ENCODE measurements at places on chromosomes 3 and 15.

- DNase-seq = no peak
Measured at GRCh38 chr3:127925384-127925783, 10.4 kb downstream of the KBTBD12 start.

GRCh38 chr3:143483214-143483613, 363.6 kb downstream of the CHST2 start:
- no peak for DNase-seq

DNA sequence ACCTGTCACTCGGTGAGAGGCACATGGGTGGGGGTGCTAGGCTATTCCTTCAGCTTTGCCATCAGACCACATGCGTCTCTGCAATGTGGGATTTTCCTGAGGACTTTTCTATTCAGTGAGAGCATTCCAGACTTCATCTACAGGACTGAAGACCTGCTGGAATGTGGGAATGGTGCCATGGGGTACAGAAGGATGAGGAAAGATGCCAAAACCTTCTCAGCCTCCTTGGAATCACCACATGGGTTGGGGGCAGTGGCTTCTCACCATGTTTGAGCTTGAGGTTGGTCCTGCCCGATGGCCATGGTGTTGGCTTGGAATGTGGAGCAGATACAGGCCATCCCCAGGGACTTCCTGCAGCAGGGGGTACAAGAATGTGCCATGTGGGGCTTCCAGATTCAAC, 80.9 kb upstream of the KLF13 start:
- no peak for DNase-seq

DNA sequence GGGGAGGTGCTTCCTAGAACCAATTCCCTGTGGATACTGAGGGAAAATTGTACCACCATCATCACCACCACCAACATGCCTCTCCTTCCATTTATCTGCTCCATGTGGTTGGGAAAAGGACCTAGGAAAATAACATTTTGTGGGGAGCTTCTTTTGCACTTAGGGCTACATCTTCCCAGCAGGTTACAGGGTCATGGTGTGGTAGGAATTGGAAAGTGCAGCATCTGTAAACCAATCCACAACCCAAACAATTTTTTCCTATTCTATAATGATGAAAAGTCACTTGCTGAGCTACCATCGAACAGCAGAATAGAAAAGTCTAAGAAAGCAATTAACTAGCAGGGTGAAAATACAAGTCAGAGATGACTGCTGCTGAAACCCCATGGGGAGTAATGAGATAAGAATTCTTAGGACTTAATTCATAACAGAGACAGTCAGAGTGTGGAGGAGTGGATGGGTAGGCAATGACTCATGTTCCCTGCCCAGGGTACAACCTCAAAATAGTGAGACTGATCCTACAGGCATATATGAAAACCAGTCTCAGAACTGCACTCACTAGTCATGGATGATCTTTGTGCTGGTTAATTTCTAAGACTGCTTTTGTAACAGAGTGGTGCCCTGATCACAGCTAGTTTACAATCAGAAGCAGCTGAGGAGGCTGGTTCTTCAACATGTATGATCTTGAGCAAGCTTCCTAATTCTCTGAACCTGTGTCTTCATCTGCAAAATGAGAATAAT, 38.1 kb upstream of the LEKR1 start:
- no peak for DNase-seq

DNA sequence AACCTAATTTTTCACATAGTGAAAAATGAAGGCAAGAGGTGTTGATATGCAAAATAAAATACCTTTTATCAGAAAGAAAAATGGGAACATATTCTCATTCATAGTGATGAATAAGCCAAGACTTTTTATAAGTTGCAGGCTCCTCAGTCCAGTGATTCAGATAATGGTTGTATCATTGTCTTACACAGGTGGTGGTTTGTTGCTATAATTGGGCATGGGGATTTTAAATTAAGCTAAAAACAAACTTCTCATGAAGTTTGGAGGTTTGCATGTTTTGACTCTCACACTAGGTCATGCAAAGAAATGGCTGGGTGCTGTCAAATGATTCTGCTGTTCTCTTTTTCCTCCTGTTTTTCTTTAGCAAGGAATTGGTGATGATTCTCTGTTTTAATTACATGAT, 60.8 kb upstream of the SKIL start:
- DNase-seq = no peak

DNA sequence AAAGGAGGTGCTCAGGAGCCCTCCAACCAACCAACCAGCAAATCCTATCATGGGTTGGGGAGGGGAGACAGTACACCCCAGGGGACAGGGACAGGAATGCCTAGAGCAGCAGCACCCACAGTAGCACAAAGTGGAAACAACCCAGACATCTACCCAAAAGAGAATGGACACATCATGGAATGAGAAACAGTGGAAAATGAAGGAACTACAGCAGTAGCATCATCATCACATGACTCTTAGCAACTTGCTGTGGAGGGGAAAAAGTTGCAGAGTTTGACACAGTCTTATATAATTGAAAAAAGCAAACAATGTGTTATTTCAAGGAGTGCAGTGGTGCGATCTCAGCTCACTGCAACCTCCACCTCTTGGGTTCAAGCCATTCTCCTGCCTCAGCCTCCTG, 11.0 kb downstream of the C3orf22 start:
- no peak for DNase-seq

GRCh38 chr15:55998478-55998877, 5.1 kb upstream of the NEDD4 start:
- DNase-seq = no peak

GRCh38 chr3:117688583-117688982, 979.0 kb downstream of the TUSC7 start:
- DNase-seq = no peak

DNA sequence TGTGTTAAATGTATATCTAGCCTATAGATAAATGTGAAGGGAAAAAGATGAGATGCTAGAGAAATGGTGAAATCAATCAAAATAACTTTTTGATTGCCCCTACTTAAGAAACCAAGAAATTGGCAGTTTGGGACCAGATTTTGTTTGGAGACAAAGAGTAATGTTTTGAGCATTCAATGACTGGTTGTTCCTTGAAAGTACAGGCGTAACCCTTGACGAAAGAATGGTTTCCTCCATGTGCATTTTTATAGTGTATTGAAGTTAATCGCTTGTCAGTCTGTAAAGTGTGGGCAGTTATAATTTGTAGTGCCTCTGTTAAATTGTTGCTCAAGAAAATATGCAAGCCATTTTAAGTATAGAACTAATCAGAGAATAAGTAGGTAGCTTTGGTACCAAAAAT, 1.2 kb downstream of the KIF23 start:
- no peak for DNase-seq

GRCh38 chr15:76197703-76198455, 113.4 kb downstream of the ETFA start:
- DNase-seq = no peak

- DNase-seq = peak; percentile 78
Measured at GRCh38 chr3:53375019-53375418, 27.7 kb upstream of the DCP1A start.

DNA sequence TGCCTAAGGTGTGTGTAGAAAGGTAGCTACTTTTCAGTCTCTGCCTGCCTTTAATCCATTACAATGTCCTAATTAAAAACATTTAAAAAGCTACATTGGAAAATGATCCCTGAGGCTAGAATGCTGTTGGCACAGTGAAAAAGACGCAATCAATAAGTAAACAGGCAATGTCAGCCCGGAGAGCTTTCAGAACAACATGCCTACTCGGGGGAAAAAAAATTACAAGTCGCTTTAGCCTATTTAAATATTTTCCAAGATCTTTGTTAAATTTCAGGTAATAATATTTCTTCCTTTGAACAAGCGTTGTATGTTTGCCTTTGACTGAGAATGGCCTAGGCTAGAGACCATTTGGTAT, 46.6 kb upstream of the CD47 start:
- no peak for DNase-seq

DNA sequence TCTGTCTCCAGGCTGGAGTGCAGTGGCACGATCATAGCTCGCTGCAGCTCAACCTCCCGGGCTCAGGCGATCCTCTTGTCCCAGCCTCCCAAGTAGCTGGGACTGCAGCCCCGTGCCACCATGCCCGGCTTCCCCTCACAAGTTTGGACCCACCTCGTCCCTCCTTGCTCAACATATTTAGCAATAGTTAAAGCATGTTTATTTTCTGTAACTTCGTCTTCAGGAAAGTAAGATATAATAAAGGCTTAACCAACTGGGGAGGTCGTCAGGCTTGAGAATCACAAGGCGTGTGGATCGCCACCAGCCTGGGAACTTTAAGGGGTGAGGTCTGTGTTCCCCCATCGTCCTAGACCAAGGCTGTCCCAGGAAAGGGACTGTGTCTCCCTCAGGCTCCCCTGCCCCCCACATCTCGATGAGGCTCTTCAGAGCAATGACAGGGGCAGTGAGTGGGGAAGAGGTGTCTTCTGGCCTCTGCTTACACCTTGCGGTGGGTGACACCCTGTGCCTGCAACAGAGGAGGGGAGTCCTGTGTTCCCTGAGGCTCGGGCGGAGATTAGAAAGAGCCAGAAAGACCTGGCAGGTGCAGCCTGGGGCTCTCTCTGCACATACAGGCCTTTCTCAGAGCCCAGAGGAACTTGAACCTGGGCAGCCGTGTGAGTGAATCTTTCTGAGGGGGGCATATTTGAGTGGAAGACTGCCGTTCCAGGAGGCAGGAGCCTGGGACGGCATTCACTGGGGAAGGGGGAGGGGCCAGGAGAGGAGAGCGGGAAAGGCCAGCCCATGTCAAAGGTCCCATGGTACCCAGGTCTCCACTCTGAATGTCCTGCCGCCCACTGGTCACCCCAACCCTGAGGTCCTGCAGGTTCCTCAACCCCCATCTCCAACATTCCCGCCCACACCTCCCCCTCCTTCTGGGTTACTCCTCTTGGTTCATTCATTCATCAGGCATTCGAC, 152.3 kb downstream of the SMAD6 start:
- DNase-seq = no peak

- DNase-seq = no peak
Measured at GRCh38 chr15:66390678-66391077, 4.0 kb downstream of the MAP2K1 start.

GRCh38 chr3:38565339-38566214, 69.4 kb downstream of the EXOG start:
- peak; percentile 7 for DNase-seq

DNA sequence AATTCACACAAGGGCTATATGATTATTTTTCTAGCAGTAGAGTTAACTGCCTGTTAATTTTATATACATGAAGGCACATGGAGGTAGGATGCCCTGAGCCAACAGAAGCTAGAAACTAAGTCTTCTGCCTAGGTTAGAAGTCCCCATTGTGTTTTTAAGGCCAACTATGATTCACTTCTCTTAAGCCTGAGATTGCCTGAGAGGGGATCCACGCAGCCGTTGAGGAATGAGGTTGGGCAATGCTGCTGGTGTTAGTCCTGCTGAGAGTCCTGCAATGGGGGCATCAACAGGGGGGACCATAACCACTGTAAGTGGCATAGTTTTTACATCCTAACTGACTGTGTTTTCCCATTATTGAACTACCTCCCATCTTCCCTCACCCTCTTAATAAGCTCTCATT, 60.1 kb upstream of the PFN2 start:
- DNase-seq = no peak

- no peak for DNase-seq
Measured at GRCh38 chr3:25907081-25907480, 117.2 kb downstream of the OXSM start.

- DNase-seq = no peak
Measured at GRCh38 chr3:116663161-116664110, 46.1 kb upstream of the TUSC7 start.

GRCh38 chr3:56101576-56101975, 366.7 kb downstream of the ERC2 start:
- DNase-seq = no peak

- DNase-seq = no peak
Measured at GRCh38 chr15:63709365-63709764, 112.2 kb downstream of the FBXL22 start.

DNA sequence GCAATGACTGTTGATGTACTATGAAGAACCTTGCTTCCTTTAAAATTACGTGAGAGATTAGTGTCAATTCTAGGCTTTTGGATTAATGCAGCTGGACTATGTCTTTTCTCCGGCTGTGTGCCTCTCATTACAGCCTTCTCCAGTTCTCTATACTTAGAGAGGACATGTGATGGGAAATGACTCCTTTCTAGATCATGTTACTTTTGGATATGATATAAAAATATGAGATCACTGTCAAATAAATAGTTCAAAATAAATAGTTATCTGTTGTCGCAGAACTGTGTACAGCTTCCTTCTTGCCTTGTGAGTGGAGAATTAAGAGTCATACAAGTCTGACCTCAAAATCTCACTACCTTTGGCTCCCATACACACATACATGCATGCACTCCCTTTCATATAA, 592.4 kb downstream of the DIPK2A start:
- DNase-seq = no peak

- no peak for DNase-seq
Measured at GRCh38 chr15:69552057-69552815, 99.6 kb downstream of the RPLP1 start.

DNA sequence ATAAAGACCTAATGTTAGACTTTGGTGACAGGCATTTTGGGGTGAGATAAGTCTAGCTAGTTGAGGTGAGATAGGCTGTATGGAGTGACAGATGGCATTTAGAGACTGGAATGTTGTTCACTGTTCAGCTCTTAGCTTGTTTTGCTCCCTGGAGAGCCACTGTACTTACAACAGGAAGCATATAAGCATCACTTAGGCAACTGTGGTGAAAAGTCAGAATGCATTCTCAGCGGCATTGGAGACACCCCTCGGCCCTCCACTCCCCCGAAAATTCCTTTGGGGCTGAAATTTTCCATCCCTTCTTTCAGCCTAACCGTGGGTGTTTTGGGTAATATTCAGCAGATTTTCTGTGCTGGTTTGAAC, 73.4 kb downstream of the SLCO3A1 start:
- no peak for DNase-seq

DNA sequence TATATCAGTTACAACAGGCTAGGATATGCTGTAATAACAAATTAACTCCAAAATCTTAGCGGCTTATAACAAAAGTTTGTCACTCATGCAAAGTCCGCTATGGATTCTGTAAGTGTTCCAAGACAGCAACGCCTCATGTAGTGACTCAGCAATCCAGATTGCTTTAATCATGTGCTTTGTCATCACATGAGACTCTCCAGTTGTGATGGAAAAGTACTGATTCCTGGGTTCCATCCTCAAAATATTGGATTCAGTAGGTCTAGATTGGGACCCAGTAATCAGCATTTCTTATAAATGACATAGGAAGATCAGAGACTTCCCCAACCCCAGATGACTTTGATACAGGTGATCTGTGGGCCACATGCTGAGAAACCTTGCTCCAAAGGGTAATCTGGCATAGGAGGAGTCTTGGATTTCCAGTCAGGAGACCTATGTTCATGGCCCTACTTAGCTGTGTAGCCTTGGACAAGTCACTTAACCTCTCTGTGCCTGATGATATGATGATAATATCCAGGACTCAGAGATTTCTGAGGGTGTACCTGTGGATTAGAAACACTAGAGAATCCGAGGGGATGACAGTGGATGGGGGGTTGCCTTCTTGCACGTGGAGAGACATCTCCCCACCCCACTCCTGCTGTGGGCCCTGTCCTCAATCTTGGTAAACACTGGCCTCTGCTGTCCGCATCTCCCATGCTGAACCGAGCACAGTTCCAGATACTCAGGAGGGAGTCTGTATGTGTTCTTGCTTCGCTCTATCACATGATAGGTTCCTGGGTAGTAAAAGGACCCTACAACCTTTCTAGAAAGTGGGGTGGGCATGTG, 65.5 kb downstream of the CORO2B start:
- peak; percentile 38 for DNase-seq

GRCh38 chr3:25508901-25509300, 80.8 kb downstream of the RARB start:
- no peak for DNase-seq
